WERI-Rb-1 (cell line): ENCODE measurements at places on chromosomes 11 and 22.

- DNase-seq = no peak
Measured at GRCh38 chr11:18540207-18541009, 13.7 kb upstream of the TSG101 start.

DNA sequence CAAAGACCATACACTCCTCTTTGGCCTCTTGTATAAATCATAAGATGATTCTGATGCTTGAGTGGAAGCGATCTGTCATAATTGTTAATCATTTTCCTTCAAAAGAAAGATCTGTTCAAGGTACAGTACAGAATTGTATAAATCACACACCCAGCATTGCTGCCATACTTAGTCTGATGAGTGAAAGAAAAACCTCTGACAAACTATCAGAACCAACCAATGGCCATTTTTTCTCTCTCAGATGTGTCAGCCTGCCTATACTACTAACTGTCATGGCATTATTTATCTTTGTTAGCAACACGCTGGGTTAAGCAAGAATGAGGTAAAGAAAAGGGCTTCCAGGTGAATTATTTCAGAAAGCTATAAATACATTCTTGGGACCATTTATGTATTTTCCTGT, 1112.7 kb upstream of the TENM4 start:
- DNase-seq = no peak

DNA sequence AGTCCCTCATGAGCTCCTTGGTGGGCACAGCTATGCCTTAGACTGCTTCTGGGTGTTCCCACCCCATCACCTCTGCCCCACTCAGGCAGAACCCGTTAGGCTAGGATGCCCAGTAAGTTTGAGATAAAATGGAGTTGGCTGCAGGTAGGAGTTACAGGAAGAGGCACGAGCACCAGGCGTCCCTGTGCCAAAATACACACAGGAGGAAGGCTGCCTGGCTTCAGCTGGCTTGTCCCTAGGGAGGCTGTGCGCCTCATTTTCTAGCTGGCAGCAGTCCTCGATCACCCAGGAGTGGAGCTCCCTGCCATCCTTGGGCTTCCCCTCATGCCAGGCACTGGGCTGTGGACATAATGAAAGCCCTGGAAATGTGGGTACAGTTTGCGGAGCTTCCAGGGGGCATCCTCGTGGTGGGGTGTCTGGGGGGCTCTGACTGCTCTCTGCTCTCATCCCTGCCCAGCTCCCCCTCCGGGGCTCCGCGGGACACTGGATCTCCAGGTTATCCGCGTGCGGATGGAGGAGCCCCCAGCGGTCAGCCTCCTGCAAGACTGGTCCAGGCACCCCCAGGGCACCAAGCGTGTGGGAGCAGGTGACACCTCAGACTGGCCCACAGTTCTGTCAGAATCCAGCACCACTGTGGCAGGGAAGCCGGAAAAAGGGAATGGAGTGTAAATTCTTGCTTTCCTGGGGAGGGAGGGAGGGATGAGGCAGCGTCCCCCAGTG, 12.3 kb upstream of the MARK2 start:
- DNase-seq = no peak

GRCh38 chr22:50148991-50149721, 21.4 kb upstream of the PANX2 start:
- peak; percentile 69 for DNase-seq

DNA sequence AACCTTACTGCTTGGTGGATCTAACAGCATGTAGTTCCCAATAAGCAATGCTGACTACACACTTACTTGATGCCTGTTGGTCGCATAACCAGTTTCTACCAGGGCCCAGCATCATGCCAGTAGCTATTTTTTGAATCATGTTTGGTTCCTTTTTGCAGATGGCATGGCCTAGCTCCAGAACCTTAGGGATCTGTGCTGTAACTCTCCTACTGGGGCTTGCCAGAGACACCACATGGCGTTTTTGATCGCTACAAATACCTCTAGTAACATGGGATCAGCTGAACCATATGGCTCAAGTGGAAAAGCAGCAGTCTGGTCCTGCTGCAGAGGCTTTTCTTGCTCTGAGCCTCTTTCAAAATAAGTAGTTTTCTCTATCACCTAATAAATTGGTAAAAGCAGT, 654.6 kb upstream of the API5 start:
- no peak for DNase-seq

GRCh38 chr22:47221840-47222615, 459.6 kb downstream of the TBC1D22A start:
- DNase-seq = no peak

- DNase-seq = no peak
Measured at GRCh38 chr11:45801723-45802315, 3.1 kb upstream of the SLC35C1 start.

GRCh38 chr11:87215236-87215635, 177.5 kb downstream of the TMEM135 start:
- no peak for DNase-seq

- no peak for DNase-seq
Measured at GRCh38 chr22:25534724-25535123, 29.8 kb upstream of the GRK3 start.

DNA sequence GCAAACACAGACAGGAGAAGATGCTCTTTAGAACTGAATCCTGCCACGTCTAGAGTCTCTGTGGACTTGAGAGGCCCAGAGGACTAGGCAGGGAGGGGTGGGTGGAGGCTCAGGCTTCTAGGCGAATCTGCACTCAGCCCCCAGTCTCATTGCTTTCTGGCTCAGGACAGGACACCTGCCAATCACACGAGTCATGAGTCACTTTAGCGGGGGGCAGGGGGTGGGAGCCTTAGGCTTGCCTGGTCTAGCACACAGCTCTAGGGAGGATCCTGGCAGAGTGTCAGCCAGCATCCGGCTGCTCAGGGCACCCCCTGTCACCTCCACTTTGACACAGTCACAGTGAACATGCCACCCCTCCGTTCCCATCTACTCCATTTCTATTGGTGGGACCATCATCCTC, 167.7 kb downstream of the CEP164 start:
- DNase-seq = no peak

GRCh38 chr11:2897048-2897447, 11.5 kb upstream of the CDKN1C start:
- no peak for DNase-seq

GRCh38 chr11:63783925-63784592, 15.5 kb upstream of the ZFTA start:
- no peak for DNase-seq

GRCh38 chr11:111512296-111513239, at the start of gene BTG4:
BTG4 (minus strand) TSS chr11:111512386; CDS start chr11:111498776, 13,610 bp downstream.
- peak; percentile 27 for DNase-seq

DNA sequence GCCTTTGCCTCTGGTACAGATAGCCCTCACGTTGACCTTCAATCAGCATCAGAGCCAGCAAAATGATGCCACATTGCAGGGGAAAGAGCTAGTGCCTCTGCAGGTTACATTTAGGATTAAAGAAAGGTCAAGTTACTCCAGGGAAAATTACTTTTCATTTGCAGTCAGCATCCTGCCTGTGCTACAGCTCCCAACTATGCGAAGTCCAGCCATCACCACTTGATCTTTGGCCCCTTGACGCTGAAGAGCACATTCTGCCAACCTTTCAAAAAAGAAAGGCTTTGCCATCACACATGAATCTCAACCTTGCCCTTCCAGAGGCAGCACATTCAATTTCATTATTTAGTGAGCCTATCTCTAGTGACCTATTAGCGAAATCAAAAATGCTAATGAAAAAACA, 11.3 kb downstream of the FJX1 start:
- DNase-seq = no peak

DNA sequence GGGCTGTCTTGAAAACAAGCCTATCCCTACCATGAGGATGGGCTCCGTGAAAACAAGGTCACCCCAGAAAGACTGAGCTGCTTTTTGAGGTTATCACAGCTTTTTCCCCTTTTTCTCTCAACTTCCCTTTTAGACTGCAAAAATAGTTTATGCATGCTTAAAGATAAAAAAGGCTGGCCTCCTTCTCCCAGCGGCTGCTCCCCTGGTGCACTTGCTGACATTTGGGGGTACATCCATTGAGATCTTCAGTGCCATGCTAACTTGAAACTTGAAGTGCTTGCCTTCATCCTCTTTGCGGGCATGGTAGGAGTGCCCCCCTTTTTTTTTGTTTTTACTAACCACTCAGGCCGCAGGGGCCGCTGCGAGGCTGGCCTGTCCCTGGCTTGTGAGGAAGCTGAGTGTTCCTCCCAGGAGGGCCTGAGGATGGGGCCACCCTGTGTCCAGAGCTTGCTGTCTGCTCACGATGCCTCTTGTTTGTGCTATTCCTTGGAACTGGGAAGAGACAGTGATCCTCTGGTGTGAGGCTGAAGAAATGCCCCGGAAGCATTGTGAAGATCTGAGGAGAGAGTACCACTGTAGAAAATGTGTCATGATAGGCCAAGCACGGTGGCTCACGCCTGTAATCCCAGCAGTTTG, 2.2 kb downstream of the TANGO2 start:
- DNase-seq = no peak

- no peak for DNase-seq
Measured at GRCh38 chr11:116329354-116330090, 443.3 kb downstream of the BUD13 start.

GRCh38 chr22:24519496-24519895, 24.4 kb downstream of the UPB1 start:
- no peak for DNase-seq

- DNase-seq = no peak
Measured at GRCh38 chr11:8728563-8728962, 46.0 kb downstream of the RPL27A start.

DNA sequence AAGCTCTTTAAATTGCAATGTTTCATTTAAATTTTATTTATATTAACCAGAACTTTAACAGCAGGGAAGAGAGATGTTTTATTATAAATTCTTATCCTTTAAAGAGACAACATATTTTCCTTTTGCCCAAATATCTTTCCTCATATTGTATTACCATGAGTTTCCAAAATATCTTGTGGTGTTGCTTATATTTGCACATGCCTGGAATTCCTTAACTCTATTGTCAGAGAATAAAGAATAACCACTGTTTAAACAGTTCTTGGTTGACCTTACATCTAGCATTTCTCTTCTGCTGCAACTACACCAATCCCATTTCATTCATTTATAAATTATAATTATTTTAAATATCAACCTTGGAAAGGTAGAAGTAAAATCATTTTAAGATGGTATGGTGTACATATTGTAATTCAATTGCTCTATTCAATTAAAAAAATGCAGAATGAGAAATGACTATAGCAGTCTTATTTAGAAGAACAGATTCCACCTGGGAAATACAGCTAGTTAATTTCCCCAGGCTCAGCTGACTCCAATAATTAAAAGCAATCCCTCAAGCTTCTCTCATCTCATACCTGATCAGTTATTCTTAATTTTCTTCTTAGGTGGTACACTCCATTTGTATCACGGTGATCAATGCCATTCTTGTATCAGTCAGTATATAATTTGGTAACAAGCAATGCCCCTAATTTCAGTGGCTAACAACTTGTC, 923.3 kb downstream of the KCNA4 start:
- no peak for DNase-seq

GRCh38 chr11:109132539-109132938, 289.5 kb upstream of the C11orf87 start:
- DNase-seq = no peak

DNA sequence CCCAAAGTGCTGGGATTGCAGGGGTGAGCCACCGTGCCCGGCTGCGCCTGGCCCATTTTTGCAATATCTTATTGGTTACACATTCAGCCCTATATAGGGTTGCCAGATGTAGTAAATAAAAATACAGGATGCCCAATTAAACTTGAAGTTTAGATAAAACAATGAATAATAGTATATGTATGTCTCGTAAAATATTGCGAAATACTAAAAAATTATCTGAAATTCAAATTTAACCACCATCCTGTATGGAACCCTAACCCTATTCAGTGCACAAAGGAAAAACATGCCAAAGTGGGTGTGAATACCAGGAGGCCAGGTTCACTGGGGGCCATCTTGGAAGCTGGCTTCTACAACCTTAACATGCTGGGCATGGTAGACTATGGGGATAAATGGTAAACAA, 5.2 kb upstream of the TFIP11 start:
- no peak for DNase-seq

DNA sequence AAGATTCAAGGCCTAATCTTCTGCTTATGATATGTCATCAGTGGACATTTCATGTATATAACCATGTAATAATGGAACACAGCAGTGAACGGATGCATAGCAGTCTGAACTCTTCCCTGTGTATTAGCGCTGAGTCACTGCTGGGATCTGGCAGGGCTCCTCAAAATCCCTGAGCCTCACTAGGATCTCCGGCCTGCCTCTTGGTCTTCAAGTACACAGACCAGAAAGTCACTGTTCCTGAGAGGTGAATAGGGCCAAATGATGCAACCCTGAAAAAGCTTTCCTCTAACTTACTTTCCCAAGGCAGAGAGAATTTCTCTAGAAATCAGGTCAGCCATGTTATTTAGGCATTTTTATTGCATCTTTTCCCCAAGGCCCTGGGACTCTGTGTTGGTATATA, 35.0 kb downstream of the POU2AF1 start:
- no peak for DNase-seq

GRCh38 chr11:70603114-70603755, 204.9 kb downstream of the CTTN start:
- DNase-seq = no peak

- peak; percentile 52 for DNase-seq
Measured at GRCh38 chr11:117851106-117851505, 25.4 kb downstream of the FXYD6 start.

DNA sequence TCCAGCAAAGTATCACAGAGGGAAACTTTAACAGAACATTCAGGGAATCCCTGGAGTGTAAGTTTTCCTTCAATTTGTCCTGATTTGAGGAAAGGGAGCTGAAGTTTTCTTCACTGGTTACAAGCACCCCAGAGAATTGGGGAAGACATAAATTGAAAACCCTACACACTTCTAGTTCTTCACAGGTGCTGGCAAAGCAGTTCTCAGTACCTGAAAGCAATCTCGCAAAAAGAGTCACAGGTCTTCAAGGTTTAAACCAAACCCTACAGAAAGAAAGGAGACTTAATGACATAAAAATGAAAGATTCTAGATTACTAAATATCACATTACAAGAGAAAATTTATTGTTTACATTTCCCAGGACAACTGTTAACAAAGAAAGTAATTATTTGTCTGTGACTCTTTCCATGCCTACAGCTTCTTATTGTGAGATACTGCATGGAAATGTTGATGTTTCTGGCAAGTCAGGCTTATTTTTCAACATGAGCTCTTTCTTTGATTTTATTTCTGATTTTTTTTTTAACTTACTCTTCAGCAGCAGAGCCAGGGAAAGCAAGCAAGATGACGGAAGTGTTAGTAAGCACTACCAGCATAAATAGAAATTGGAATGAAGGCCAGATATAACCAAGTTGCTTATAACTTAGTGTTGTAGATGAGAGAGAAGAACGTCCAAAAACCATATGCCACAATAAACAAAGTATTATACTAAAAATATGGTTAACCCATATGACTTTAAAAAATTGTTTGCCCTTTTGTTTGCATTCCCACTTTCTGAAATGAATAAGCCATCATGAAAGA, 44.1 kb downstream of the FANCF start:
- no peak for DNase-seq
